ENCODE measurements at places on chromosomes 4 and X.

DNA sequence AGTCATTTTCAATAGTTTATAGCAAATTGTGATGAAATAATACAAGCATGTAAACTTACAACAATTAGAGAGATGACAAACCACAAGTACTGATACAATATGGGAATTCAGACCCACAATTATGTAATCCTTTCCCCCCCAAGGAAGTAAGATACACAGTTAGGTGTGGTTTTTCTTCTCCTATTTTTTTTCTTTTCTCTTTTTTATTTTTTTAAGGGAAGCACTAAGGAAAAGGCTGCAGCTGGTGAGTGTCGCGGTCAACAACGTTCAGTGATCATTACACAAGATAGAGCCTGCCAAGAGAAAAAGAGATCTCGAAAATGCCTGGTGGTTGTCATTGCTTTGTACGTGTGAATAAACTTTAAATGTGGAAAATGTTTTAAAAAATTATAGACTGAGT lies 9.8 kb downstream of the NDNF start:
- DNase-seq, result no peak

DNA sequence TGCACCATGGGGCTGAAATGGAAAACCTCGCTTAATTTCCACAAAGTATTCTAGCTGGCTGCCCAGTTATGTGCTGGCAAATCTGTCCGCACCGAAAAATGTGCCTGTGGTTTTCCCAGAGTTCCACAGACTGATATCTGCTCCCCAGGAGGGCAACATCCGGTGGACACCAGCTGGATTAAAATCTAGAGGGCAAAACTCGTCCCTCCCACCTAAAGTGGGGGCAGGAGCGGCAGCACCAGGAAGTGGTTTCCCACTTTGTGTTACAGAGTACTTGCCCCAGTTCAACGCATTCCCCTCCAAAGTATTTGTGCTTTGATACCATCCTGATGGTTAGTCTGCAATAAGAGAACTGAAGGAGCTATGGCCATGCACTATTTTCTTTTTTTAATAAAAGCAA lies 187.6 kb downstream of the TSPAN5 start:
- no peak for DNase-seq

DNA sequence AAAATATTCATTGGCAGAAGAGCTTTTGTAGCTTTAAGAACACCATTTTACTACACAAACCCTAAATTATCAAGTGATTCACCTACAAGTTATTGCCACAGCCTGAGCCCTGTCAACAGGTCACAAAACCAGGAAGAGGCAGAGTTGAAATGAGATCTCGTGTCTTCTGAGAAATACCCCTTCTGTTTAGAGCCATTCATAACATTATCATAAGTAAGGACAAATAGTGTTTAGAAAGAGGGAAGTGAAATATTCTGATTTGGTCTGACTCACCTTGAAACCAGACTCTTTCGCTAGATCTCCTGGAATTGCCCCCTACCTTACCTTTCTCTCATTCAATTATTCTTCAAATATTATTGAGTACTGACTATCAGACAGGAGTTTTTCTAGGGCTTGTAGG lies 5.9 kb downstream of the ETDB start:
- no peak for DNase-seq

DNA sequence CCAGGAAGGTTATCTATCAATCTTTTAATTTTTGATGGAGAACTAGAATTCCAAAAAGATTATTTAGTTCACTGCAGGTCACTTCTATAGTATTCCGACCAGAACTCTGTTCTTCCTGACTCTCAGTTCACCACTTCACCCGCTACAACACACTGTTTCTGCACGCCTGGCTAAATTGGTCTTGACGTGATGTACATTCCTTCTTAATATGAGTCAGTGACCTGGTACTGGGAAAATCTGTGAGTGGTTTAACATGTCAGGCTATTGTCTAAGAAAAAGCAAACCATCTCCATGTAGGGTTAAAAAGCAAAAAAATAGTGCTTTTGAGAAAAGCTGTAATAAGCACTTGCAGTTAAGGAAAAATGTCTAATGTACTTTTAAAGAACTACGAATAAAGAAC lies 120.4 kb downstream of the NDST3 start:
- DNase-seq, result no peak

GRCh38 chrX:101676571-101676970 lies 16.9 kb upstream of the ARMCX2 start:
- no peak for DNase-seq

GRCh38 chrX:49977319-49978090 lies 55.1 kb downstream of the CLCN5 start:
- DNase-seq, result no peak

- no peak for DNase-seq
Measured at GRCh38 chr4:122819708-122820449, 6.8 kb upstream of the FGF2 start.

GRCh38 chr4:126874533-126874932 lies 758.2 kb upstream of the INTU start:
- DNase-seq, result no peak

DNA sequence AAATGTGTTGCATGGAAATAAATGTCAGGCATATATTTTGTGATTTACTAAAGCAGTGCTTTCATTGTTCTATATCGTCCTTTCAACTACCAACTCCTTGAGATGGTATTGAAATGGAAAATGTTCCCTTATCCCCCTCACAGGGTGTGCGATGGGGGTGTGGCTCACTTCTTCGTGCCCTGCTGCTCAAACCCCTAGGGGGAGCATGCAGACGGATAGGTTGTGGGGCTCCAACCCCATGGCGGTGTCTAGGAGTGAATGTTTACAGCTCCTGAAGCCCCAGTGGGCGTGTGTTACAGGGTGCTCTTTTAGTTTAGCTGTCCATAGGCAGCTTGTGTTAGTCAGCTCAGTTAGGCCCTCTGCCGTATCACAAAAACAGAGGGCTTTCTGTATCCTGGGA lies 287.7 kb upstream of the EMCN start:
- no peak for DNase-seq

- no peak for DNase-seq
Measured at GRCh38 chr4:8384397-8385060, 56.0 kb downstream of the ACOX3 start.

GRCh38 chr4:28682847-28683246 lies 1822.2 kb downstream of the STIM2 start:
- DNase-seq, result no peak

- DNase-seq, result no peak
Measured at GRCh38 chr4:7108046-7108625, 40.3 kb upstream of the GRPEL1 start.

DNA sequence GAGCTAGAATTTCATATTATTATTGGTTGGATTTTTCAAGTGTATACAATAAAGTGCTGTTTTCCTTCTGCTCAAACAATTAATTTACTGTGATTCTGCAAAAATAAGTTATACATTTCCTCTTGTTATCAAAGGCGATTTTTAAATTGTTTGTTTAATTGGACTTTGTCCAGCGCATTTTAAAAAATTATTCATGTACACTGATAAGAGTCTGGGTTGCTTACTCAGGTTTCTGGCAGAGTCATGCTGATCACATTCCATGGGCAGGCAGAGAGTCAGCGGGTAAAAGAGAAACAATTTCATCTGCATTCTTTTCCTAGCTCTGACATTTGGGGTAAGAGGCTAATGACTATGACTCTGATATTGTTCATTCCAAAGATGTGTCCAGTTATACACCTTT lies 8.9 kb downstream of the FAT4 start:
- no peak for DNase-seq

DNA sequence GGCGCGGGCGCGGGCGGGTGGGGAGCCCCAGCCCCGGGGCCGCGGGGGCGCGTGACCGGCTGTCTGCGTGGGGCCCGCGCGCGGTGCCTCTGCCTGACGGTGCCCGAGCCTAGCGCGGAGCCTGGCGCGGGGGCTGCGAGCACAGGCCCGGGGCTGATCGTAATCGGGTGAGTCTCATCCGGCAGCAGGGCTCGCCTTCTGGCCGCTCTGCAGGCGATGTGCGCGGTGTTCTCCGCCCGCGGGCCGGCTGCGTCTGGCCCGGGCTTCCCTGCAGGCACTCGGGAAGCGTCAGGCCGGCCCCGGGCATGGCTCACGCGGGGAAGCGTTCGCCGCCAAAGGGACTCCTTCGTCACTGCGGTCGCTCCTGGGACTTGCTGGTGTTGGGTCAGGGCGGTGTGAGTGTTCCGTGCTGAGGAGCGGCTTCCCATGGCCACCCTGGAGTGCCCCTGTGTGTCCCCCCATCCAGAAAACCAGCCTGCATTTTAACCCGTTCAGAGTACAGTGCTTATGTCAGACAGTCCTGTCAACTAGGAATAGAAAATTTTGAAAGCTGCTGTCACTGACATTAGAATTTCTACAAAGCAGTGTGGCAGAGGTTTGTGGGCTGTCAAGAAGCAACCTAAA lies 40.6 kb downstream of the FAM149A start:
- no peak for DNase-seq

- no peak for DNase-seq
Measured at GRCh38 chr4:8269535-8270417, at the start of gene HTRA3. HTRA3 (plus strand) TSS chr4:8269754; CDS start chr4:8269969, 215 bp downstream.

DNA sequence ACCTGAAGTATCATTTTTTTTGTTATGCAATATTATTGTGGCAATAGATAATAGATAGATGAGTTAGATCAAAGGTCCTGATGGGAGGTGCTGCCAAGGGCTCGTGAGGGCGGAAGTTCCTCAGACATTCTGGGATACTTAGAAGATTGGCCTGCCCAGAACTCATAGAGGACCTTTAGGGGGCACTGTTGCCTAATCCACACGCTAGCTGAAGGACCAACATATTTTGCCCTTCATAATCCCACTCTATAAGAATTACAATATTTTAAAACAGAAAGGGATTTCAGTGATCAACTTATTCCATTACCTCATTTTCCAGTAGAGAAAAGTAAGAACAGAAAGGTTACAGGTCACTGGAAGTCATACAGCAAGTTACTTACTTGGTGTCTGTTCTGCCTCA lies 22.9 kb upstream of the COX7B2 start:
- no peak for DNase-seq

GRCh38 chrX:101025126-101025525 lies 26.8 kb downstream of the TRMT2B start:
- DNase-seq, result no peak

DNA sequence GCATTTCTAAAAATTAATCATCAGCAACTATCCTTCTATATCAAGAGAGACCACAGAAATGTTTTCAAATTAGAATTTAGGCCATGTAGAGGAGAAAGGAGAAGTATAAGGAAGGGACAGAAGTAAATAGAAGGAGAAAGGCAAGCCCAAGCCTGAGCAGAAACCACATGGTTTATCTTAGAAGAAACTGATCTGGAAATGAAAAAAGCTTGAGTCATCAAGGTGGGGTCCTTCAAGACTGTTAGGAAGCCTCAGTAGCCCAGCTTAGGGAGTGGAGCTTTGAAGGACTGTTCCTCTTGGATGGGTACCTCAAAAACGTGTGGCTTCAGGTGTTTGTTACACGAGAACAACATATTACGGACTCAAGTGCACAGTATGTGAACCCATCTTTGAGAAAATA lies 4.5 kb downstream of the BMX start:
- no peak for DNase-seq

- DNase-seq, result no peak
Measured at GRCh38 chr4:99357948-99358347, 5.4 kb upstream of the ADH1C start.

- no peak for DNase-seq
Measured at GRCh38 chr4:101292901-101293300, 54.4 kb downstream of the PPP3CA start.

DNA sequence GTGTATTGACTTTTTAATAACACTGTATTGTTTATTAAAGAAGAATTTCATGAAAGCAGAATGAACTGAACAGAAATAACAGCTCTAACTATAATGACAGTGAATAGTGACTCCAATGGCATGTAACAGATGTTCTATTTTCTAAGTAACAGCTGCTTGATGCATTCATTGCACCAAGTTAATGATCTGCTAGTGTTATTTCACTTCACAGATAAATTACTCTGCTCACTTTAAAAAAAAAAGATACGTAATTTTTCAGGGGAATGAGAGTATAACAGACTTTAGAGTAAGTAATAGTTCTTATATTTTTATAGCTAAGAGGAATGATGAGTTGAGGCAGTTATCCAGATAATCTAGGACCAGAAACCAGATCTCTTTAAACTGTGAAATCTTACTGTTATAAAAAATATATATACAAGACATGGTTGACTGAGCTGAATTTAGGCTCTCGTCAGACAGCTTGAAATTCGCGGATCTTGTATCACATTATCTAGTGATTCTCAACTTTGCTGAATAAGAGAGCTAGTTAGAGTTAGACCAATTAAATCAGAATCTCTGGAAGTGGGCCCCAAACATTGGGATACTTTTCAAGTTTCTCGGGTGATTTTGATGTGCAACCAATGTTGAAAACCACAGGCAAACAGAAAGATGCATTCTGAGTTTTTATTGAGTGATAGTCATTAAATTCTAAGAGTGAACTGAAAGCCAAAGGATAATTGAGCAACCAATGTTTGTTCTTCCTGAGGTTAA lies 840.7 kb downstream of the DMD start:
- no peak for DNase-seq

DNA sequence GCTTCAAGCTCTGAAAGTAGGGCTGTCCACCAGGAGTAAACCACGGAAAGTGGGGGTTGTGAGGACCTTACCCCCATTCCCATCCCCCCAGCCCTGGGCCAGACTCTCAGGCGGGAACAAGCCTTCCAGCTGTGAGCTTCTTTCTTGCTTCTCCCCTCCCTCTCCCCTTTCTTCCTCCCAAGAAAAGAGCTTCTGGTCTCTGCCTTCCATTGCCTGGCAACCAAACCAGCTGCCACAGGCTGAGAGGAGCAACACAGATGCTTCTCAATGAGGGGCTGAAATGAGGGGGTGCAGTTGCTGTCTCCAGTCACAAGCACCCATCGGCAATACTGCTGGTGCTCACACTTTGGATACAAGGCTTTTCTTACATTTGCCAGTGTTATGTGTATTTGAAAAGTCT lies 72.5 kb downstream of the SLC16A2 start:
- DNase-seq, result no peak

DNA sequence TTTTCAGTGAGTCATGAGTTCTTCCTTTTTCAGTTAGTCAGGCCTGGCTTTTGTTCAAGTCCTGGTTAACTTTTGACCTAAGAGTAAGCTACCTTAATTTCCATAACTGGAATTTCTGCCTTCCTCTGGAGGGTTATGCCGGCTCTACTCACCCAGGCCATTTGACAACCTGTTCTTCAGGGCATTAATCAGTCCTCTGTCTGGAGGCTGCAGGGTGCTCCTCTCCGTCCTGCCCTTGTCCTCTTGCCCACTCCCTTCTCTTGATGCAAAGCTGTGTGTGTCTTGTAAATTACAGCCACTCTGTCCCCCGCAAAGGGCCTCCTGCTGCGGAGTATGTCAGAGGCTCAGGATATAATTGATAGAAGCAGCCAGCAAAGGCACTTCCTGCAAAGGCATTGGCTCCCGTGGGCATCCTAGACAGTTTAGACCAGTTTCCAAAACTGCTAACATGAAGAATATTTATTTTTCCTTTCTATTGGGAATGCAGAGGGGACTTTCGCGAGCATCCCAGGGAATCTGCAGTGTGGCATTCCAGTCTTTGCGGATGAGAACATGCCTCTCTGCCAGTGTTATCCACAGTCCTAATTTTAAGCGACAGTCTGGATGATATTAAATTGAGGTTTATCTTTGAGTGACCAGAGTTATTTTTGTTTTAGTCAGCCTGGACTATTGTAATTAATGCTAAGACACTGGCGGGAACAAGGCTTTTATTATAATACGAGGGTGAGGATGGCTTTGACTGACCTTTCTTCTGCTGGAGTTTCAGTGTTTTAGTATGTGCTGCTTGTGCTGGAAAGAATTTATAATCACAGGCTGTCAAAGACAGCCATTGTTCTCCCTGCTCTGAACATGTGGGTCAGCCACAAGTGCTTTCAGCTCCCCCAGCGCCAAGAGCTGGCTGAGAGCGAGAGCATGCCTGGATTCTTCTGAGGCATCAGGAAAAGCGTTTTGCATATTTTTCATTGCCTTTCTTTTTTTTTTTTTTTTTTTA lies 74.2 kb downstream of the LIMCH1 start:
- DNase-seq, result no peak

Measured in activated CD4-positive, alpha-beta T cell treated with anti-CD3 and anti-CD28 coated beads, Interleukin-2, amount 50 U/mL, for 1 hour (primary cell).